Posterior vena cava (tissue), 2 donors: ENCODE measurements at places on chromosomes 13 and 19. TPM values are rescaled to one million over a fixed set of nuclear protein-coding genes. Genes with fewer than 3 reads are reported as not detected.

- no peak for DNase-seq
Measured at GRCh38 chr13:54183166-54183565, 1154.6 kb downstream of the OLFM4 start.

DNA sequence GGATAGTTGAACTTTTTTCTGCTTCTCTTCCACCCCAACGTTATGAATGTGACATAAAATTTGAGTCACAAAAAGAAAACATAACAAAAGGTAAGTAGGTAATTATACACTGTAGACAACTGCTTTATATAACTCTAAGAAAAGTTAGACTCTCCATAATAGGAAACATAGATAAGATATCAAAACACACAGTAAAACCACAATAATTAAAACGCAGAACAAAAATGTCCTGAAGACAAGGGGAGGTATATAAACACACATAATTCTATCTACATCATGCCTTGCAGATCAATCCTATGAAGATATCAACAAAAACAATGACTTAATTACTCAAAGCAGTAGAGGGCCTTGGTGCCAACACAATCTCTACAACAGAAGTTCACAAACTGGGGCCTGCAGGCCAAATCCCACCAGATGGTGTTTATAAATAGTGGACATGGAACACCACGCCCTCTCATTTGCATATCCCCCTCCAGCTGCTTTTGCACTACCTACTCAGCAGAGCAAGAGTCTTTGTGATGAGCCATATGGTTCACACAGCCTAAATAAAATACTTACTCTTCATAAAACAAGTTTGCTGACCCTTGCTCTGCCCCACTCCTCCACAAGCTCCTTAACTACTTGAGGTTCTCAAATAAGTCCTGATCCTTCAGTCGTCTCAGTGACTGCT is 254.7 kb downstream of the KLF12 start:
- no peak for DNase-seq

- peak; percentile 82 for DNase-seq
Measured at GRCh38 chr13:41645331-41645730, 188.0 kb downstream of the RGCC start.

DNA sequence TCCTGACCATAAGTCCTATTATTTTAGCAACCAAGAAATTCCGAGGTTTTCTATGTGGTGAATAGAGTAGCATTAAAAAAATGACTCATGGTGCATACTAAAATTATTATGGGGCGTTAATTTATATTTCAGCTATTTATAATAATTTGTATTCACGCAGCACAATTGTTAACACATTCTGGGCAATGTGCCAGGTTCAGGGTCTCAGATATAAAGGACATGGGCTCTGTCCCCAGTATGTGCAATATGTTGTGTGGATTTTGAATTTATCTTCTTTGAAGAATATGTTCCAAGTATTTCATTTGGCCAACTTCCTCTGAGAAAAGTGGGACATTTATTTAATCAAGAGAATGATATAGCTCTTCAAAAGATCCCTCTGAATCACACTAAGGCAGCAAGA is 1434.7 kb upstream of the PRR20A start:
- no peak for DNase-seq

The ZNF536 gene
- total RNA-seq = 3.6 TPM

DNA sequence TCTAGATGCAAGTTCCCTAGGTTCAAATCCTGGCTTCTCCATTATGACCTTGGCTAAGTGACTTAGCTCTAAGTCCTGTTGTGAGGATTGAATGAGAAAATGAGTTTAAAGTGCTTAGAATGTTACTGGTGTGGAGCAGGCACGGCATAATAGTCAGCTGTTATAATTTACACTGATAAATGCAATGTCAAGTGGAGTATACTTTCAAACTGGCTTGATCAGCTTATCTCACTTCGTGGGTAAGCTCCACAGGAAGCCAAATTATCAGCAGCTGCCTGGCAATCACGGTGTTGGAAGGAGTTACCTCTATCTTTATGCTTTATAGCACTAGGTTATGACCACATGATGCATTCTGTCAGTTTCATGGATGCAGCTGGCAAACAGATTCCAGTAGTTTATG is 272.8 kb downstream of the OLFM4 start:
- no peak for DNase-seq

DNA sequence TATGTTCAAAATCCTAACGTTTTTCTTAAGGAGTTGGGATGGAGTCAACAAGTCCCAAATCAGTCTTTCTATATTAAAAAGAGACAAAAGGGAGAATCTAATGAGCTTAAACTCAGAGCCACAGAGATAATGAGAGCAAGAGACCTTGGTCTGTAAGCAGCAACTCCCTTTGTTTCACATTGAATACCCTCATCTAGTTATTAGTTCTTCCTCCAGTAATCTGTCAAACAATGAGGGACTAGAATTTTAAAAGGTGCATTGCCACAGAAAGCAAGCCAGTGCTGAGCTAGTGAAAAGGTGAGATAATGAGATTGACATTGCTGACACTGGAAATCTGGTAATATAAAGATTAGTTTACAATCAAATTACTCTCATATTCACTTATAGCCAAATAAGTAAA is 718.6 kb downstream of the DACH1 start:
- DNase-seq = no peak

The PBX4 gene
- total RNA-seq = 0.93 TPM

The UNC13A gene
- 0.14 TPM for total RNA-seq

The TMPRSS9 gene
- not detected for total RNA-seq

DNA sequence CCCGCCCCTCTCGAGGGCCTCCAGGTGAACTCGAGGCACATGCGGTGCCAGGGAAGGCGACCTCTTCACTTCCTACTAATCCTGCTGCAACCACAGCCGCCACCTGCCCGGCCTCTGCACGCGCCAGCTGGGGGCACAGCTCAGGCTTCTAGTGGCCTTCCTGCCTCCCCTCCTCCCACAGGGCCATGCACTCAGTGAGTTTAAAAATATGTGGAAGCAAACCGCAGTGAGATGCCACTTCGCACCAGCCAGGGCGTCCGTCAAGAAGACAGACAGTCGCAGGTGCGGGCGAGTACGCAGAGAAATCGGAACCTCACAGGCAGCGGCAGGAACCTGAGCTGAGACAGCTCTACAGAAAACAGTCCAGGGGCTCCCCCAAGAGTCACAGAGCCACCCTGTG is 10.4 kb downstream of the LMNB2 start:
- no peak for DNase-seq

DNA sequence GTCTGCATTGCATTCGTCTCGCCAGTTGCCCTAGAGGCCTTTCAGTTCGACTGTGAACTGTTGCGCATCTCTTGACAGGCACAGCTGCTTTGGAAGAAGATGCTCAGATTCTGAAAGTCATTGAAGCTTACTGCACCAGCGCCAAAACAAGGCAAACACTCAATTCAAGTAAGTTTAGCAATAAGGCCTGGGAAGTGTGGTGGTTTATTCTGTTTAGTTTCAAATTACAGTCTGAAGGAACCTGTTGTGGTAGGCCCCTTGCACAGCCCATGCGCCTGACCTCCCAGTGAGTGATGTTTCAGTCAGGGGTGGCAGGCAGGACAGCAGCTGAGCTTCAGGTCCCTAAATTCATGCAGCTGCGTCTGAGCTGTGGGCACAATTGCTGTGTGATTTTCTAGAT is 32.2 kb upstream of the TEX29 start:
- no peak for DNase-seq

DNA sequence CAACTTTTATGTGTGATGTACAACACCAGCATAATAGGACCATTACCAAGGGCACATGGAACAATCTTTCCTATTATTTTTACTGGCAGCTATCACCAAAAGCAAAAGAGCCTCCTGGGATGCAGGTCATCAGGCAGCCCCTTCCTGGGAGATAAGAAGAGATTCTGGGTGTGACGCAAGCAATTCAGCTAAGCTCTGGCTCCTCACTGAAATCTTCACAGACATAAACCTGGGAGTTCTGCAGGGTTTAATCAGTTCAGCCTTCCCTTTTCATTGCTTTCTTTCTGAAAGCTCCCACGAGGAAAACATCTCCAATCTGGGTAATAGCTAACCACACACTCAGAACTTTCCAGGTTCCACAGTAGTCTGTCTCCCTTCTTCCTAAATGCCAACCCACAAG is 341.1 kb downstream of the ENOX1 start:
- no peak for DNase-seq

The GJA3 gene
- total RNA-seq = not detected

DNA sequence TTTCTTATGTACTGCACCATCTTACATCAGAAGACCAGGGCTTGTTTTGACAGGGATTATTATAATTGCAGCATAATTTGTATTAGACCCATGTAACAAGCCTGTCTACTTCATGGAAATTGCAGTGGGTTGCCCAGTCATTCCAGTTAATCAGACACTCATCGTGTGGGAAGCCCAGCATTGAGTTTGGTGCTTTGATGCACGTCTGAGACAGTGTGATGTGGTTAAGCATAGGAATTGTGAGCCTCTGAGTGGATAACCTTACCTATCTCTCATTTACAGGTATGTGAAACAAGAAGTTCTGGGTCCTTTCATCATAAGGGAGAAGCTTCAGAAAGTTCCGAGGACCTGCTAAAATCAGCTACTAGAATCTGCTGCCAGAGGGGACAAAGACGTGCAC is 12.8 kb downstream of the RGCC start:
- no peak for DNase-seq
